ENCODE measurements at places on chromosomes 11 and 22.
A peak's percentile ranks its signal among the peaks of the same experiment; 100 is the strongest.

DNA sequence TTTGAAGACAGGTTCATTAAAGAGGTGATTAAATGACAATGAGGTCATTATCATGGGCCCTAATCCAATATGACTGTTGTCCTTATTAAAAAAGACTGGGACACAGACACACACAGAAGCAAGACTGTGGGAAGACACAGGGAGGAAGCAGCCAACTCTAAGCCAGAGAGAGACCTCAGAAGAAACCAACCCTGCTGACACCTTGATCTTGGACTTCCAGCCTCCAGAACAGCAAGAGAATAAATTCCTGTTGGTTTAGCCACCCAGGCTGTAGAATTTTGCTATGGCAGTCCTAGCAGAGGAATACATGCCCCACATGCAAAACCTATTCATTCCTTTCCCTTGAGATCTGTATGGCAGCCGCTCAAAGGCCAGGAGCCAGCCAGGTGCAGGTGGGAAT is 35.6 kb upstream of the CACNG2 start:
- DNase-seq = no peak

DNA sequence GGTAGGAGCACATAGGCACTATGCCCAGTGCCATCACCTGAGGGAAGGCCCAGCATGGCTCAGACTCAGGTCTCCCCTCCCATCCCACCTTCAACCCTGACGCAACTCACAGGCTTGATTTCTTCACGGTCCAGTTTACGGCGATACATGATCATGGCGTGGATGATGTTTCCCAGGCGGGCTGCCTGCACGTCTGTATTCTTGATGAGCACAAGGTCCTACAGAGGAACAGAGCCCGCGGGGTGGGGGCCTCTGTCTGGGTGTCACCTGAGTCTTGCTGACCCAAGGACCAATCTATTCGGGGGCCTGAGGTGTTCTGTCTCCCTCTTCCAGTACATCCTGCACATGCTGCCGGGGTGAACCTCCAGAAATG is 3.9 kb downstream of the CPT1B start:
- DNase-seq = no peak

GRCh38 chr22:32985899-32986765 is 72.0 kb downstream of the SYN3 start:
- DNase-seq = peak; percentile 59

- peak; percentile 36 for DNase-seq
Observed at GRCh38 chr22:45413368-45414211, at the start of the genes RIBC2 and SMC1B. RIBC2 (plus strand) TSS chr22:45413693; CDS start chr22:45413887, 194 bp downstream. SMC1B (minus strand) TSS chr22:45413599; CDS start chr22:45413567, 32 bp downstream.

- DNase-seq = no peak
Observed at GRCh38 chr22:42194953-42195352, 64.3 kb upstream of the CYP2D6 start.

DNA sequence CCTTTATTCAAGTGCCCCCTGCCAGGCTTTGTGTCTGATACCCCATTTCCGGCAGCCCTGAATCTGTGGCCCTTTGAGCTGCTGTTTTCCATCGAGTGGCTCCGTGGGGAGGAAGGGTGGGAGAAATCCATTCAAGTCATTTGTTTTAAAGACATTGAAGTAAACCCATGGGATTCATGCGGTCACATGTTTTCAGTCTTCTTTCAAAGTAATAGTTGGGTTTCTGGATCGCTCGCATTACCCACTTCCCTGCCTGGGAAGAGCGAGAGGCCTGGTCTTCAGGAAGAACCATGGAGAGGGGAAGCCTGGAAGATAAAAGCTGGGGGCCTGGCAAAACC is 14.4 kb downstream of the DAGLA start:
- no peak for DNase-seq

GRCh38 chr11:1163911-1164735 is 6.4 kb downstream of the MUC5AC start:
- DNase-seq = no peak

- no peak for DNase-seq
Observed at GRCh38 chr22:34804604-34805003, 261.4 kb upstream of the ISX start.
